Ovary (tissue), 10 donors: ENCODE measurements at places on chromosomes 2 and 18. TPM values are rescaled to one million over a fixed set of nuclear protein-coding genes. Genes with fewer than 3 reads are reported as not detected.

DNA sequence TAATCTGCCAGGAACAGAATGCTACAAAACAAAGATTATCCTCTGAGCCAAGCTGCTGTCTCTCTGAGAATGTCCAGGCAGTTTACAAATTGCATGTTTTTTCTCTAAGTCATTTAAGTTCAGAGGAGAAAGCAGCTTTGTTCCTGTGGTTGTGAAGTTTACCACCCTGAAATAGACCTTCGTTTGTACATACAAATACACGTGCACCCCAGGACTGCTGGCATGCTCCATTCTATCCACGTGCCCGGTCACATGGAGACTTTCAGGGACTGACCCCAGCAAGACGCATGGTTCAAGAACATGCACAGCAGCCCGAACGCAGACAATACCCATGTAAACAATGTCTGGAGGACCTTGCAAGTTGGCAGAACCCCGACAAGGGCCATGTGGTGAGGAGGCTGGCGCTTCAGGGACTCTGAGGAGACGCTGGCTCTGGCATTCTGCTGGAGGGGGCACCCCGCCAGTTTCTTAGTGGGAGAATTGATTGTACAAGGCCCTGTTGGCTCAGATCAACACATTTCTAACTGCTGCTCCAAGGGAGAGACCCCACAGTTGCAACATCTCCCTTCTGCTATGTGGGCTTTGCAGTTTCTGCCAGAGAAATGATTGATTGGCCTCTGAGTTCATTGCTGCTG, 33.3 kb downstream of the FAM178B start:
- DNase-seq: peak; percentile 69

DNA sequence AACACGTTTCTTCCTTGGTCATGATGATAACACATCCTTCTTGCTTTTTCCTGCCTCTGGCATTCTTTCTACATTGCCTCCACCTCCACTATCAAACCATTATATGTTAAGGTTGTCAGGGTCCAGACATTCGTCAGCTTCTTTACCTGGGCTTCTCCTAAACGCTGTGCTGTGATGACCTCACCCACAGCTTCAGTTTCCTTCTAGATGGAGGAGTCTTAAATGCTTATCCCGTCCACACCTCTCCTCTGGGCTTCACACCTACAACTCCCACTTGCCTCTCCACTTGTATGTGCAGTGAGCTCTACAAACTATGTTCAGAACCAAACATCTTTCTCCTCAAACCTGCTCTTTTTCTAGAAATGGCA, 666 bp upstream of the STAT1 start:
- DNase-seq: no peak

- DNase-seq: peak; percentile 40
Observed at GRCh38 chr2:9558948-9559381, 3.3 kb upstream of the ADAM17 start.

DNA sequence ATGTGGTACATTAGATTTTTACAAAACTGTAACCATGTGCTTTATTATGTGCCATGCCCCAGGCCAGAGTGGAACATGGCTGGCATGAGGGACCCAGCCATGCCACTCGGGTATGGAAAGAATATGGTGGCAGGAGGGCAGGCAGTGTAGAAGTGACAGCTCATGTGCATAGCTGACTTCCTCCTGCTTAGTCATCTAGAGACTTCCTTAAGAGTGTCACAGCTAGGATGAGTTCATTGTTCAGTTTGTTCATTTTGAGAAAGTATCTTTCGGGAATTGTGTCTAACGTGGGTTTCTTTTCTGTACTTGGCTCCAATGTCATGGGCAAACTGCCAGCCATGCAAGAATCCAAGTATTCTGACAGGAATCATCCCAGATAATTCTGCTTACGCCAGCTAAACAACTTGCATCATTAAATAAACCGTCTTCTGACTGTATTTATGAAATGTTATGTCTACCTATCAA, 94.3 kb upstream of the ITGB6 start:
- DNase-seq: peak; percentile 60

DNA sequence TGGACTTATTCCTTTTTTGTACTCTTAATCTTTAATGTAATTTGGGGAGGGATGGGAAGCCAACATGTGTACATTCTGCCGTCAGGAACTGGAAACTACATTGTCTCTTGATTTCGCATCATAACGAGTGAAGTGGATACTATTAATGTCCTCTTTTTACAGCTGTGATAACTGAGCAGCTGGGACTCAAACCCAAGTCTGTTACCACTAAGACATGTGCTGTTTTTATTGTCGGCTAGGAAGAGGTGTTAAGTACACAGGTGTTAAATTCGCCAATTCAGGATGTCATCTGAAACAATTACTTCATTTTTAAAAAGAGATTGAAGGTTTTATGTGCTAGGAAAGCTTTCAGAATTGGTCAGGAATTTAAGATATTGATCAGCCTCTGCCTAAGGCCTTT, 6.9 kb downstream of the GMCL1 start:
- DNase-seq: no peak

DNA sequence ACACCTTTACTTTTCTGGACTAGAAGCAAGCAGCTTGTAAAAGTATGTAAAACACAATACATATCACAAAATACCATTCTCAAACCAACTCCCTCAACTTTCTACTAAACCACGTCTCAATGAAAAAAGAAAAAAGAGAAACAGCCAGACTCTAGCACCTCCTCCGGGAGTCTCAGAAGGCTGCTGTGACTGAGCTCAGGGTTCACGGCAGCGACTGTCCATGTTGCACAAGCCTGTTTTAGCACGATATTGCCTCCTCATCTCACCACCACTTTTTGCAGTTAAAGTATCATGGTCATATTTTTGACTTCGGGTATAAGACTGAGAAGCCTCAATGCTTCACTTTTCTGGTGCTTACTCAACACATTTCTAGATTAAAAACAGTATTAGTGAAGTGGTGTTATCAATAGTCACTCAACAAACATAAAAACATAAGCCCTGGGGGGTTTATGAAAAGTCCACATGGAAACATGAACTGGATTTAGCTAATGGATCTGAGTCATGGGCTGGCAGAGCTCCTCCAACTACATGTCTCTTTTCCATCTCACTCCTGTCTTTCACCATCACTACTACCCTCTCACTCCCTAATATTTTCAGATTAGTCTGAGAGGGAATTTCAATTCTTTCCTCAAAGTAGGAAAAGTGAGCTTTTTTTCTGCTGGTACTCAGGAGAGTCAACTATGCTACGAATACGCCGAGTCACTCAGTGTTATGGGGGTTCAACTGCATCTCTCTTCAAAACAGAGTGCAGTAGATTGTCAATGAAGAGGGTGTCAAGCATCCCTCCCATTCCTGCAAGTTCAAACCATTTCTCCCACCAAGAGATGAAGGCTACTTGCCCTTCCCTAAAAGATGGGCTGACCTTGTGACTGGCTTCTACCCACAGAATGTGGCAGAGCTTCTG, 113.7 kb downstream of the OSR1 start:
- DNase-seq: no peak

GRCh38 chr18:48597110-48597509, 58.3 kb downstream of the CTIF start:
- no peak for DNase-seq

Gene SNORC
- 2.0 TPM for total RNA-seq

- DNase-seq: no peak
Observed at GRCh38 chr2:233422050-233422639, 67.9 kb downstream of the DGKD start.

- DNase-seq: peak; percentile 34
Observed at GRCh38 chr2:555164-555922, 121.9 kb downstream of the TMEM18 start.
